ENCODE measurements at places on chromosomes 13 and 19. TPM values are rescaled to one million over a fixed set of nuclear protein-coding genes. Genes with fewer than 3 reads are reported as not detected.
A peak's percentile ranks its signal among the peaks of the same experiment; 100 is the strongest.

FXYD1 gene
- total RNA-seq: 7.5 TPM

DNA sequence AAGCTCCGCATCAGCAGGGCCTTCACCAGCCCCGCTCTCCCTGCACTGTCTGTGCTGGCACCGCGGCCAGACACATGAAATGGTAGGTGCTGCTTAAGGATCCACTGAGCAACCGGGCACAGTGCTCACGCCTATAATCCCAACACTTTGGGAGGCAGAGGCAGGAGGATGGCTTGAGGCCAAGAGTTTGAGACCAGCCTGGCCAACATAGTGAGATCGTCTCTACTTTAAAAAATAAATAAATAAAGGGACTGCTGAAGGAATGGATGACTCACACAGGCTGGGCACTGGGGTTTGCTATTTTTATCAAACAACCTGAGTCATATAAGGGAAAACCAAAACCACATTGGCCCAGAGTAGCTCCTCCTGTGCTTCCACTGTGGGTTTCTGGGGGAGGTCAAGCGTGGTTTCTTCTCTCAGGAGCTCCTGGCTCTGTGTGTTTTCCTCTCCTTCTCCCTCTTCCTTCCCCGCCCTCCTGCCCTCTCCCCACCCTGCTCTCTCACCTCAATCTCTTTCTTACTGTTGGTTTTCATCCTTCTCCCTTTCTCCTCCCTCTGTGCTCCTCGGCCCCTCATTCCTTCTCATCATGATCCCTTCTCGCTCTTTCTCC, 21.3 kb downstream of the VRK3 start:
- H3K36me3 ChIP-seq: no peaks in the 10 kb centered on the region
- H3K4me3 ChIP-seq: no peak overlapping the region
- H3K27ac ChIP-seq: peak overlapping the region; percentile 23
- no peaks in the 10 kb centered on the region for H3K27me3 ChIP-seq
- DNase-seq: peak; percentile 40
- no peaks in the 10 kb centered on the region for H3K4me1 ChIP-seq

GRCh38 chr19:33325920-33326319, 23.6 kb upstream of the CEBPA start:
- H3K36me3 ChIP-seq: no peaks in the 10 kb centered on the region
- H3K27me3 ChIP-seq: no peaks in the 10 kb centered on the region
- H3K27ac ChIP-seq: no peak overlapping the region
- no peak for DNase-seq
- H3K4me1 ChIP-seq: peaks cover 8% of the 10 kb centered on the region

GRCh38 chr19:45496349-45496953, 396 bp downstream of the RTN2 start:
- peak; percentile 80 for DNase-seq
- H3K27me3 ChIP-seq: peaks cover 27% of the 10 kb centered on the region
- H3K36me3 ChIP-seq: no peaks in the 10 kb centered on the region
- H3K4me3 ChIP-seq: peak overlapping the region; percentile 68
- no peak overlapping the region for H3K27ac ChIP-seq

DNA sequence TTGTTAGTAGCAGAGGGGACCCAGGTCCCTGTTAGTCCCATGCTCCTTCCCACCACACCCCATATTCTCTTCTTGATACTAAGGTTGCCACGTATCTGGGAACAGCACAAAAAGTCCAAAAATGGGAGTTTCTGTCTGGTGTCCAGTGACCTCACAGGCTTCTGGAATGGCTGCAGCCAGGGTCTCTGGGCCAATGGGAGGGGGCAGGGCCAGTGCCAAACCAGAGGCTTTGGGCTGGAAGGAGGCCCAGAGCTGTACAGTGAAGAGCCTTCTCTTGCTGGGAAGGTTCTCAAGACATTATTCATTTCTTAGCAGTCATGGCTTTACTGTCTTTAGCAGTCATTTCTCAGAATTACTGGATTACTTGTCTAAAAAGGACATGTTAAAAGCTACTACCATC, 119.2 kb downstream of the FRY start:
- H3K4me3 ChIP-seq: no peak overlapping the region
- H3K27ac ChIP-seq: no peak overlapping the region
- H3K27me3 ChIP-seq: no peaks in the 10 kb centered on the region
- H3K36me3 ChIP-seq: no peaks in the 10 kb centered on the region
